T-cell (primary cell): ENCODE measurements at places on chromosomes 3 and 15.

DNA sequence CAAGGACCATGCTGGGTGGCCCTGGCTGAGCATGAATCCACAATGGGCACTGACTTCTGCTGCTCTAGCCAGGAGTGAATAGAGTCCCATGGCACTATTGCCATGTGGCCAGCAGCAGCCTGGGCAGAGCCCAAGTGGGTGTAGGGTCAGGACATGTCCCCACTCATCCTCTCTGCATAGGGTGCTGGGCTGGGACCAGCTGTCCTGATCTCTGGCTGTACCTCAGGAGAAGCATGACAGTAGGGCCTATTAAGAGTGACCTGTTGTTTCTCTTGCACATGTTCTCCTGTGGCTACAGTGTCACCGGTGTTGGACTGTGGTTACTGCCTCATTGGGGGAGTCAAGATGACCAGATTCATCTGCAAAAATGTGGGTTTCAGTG lies 46.9 kb downstream of the DLEC1 start:
- DNase-seq: no peak

GRCh38 chr3:119571688-119572087 lies 7.6 kb upstream of the ADPRH start:
- no peak for DNase-seq

DNA sequence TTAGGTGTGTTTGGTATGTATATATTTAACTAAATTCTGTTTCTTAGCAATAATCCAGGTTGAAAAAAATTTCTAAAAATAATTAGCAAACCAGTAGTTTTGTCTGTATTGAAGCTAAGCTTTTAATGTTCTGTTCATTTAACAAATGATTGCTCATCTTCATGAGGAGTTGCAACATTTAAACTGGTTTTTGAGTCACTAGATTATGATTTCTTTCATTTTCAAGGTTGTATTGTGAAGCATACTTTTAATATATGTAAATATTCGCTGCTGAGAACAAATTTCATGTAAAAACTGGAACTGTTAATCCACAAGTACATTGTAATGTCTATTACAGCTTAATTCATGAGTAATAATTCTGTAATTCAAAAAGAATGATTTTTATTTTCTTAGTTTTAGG lies 192.7 kb downstream of the MBNL1 start:
- DNase-seq: no peak

- DNase-seq: no peak
Measured at GRCh38 chr15:67660446-67660845, 117.9 kb downstream of the MAP2K5 start.

- no peak for DNase-seq
Measured at GRCh38 chr3:32848215-32848614, 30.4 kb downstream of the TRIM71 start.

DNA sequence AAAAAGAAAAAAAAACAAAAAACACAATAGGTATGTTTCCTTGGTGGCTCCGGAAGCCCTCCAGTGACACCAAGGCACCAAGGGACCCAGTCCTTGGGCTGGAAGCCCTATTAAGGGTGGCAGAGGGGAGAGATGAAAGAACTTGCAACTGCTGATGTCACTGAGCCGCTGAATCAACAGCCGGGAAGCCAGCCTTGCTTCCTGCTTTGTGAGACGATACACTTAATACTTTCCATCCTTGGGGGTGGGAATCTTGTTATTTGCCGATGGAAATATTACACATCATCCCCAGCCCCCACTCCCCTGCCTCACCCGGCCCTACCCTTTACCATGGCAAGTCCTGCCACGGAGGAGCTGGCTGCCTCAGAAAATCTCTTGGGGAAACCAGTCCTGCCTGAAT lies 5.6 kb upstream of the ISLR2 start:
- DNase-seq: no peak

- no peak for DNase-seq
Measured at GRCh38 chr3:71235846-71236245, 347.7 kb downstream of the FOXP1 start.

- DNase-seq: no peak
Measured at GRCh38 chr3:155024006-155024638, 56.0 kb upstream of the MME start.

GRCh38 chr3:130850843-130851242 lies 43.0 kb upstream of the ATP2C1 start:
- no peak for DNase-seq

GRCh38 chr3:59540696-59541095 lies 490.9 kb upstream of the CFAP20DC start:
- DNase-seq: no peak

DNA sequence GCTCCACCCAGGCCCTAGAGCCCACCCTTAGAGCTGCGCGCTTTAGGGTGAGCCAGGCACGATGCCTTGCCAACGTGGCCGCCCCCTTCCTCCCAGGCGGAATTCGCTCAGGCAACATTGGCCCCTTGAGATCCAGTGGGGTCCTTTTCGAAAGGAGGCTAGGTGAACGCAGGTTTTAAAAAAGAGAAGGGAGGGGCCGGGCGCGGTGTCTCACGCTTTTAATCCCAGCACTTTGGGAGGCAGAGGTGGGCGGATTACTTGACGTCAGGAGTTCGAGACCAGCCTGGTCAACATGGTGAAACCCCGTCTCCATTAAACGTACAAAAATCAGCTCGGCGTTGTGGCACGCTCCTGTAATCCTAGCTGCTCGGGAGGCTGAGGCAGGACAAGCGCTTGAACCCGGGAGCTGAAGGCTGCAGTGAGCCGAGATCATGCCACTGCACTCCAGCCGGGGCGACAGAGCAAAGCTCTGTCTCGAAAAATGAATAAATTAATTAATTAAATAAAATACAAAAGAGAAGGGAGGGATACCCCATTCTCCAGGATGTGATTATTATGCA lies 984 bp upstream of the RPP25 start:
- no peak for DNase-seq

DNA sequence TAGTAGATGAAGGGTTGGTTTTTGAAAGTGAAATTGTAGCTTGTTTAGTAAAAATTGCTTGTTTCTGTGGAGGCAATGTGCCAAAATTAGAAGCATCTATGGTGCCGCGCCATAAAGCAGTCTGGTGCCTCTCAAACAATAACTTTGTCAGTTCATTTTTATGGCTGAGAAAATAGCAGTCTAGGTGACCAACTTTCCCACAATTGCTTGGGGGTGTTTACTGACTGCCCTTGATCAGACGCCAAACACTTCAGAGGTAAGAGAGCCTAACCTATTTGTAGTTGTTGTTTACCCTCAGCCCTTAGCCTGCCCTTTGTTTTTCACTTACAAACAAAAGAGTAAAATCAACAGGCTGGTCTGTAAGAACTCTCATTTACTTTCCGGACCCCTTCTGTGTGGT lies 174.5 kb downstream of the FNDC3B start:
- no peak for DNase-seq

DNA sequence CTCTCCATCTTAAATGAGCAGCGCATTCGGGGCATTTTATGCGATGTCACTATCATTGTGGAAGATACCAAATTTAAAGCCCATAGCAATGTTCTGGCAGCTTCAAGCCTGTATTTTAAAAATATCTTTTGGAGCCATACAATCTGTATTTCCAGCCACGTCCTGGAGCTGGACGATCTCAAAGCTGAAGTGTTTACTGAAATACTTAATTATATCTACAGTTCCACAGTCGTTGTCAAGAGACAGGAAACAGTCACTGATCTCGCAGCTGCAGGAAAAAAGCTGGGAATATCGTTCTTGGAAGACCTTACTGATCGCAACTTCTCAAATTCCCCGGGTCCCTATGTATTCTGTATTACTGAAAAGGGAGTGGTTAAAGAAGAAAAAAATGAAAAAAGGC lies 44.4 kb upstream of the RASA2 start:
- DNase-seq: no peak

GRCh38 chr15:68578175-68578979 lies 416 bp upstream of the CORO2B start:
- no peak for DNase-seq

- no peak for DNase-seq
Measured at GRCh38 chr15:62807539-62808130, 234.9 kb upstream of the TPM1 start.

DNA sequence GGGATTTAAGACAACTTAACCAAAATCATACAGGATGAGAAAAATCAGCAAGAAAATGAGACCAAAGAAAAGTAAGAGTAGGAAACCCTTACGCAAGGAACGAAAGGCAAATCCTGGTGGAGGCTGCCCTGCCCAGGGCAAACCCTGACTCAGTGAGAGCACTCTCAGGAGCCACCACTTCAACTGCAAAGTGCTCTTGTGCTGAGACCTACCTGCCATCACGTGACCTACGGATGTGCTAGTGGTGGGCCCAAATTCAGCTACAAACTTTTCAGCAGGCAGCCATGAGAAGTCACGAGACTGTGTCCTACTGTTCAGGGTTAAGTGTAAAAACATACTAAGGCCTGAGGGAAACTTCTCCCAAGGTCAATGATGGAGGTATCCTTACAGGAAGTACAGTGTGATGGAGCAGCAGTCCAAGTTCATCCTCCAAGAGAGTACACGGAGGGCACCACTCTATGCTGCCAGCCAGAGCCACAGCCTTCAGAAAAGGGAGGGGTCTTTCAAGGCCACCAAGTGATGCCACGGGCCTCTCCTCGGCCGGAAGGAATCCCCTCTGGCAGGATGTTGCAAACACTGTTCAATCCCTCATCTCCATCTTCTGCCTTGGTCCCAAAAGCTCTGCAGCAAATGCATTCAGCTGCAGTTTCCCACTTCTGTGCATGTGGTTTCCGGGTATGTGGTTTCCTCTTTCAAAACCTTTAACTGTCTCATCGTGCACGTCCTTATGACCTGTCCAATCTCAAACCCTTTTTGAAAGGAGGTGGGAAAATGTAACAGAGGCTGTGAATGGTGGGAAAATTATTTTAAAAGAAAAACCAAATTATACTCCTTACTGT lies 9.5 kb downstream of the CHSY1 start:
- peak; percentile 69 for DNase-seq

- no peak for DNase-seq
Measured at GRCh38 chr3:11015369-11015768, 22.8 kb downstream of the SLC6A1 start.

- DNase-seq: no peak
Measured at GRCh38 chr3:137150825-137151224, 193.0 kb downstream of the IL20RB start.

DNA sequence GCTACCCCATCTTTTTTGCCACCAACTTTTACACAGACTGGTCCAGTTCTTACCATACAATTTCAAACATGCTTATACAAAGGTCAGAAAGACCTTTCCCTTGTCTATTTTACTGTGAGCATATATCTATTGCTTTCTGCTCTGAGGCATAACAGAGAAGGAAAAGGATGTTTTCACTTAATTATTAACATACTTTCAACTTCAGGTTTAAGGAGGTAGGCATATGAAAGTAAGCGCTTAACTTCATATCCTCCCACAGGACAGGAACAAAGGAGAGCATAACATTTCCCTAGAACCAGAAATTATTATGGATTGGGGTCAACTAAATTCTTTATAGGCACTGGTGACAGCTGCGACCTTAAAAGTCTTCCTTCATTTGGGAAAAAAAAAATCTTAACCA lies 1.1 kb downstream of the MYEF2 start:
- DNase-seq: no peak

GRCh38 chr3:136544532-136544931 lies 207.6 kb downstream of the STAG1 start:
- no peak for DNase-seq

DNA sequence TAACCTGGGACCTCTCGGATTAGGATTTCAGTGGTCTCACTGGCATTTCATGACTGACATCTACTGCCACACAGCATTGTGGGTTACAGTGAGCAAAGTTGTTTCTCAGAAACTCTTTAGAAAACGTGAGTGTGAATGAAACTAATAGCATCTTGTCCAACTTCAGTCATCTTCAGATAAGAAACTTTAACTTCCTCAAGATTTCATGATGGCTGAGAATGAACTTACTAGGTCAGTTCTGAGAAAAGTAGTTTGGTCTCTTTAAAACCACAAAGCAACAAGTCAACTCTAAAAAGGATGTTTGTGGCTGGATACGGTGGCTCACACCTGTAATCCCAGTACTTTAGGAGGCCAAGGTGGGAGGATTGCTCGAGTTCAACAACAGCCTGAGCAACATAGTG lies 14.2 kb upstream of the HOMER2 start:
- no peak for DNase-seq

DNA sequence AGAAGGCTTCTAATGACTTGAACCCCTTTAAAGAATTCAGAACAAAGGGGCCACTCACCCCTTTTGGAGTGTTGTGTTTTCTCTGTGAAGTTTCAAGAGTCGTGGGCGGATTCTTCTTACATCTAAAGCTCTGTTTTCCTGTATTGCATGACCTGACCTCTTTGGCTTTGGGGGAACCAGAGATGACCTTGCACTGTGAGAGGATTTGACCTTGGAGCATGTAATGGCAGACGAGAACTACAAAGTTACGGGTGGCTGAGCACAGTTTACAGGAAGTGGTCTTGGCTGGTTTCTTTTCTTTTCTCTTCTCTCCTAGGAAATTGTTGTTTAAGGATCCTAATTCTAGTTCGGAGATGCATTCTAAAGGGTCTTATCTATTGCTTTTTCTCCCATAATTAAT lies 6.2 kb upstream of the BDH1 start:
- no peak for DNase-seq

- no peak for DNase-seq
Measured at GRCh38 chr3:69738315-69738714, 949 bp upstream of the MITF start.

GRCh38 chr15:75921732-75922703 lies 18.3 kb downstream of the FBXO22 start:
- DNase-seq: no peak

DNA sequence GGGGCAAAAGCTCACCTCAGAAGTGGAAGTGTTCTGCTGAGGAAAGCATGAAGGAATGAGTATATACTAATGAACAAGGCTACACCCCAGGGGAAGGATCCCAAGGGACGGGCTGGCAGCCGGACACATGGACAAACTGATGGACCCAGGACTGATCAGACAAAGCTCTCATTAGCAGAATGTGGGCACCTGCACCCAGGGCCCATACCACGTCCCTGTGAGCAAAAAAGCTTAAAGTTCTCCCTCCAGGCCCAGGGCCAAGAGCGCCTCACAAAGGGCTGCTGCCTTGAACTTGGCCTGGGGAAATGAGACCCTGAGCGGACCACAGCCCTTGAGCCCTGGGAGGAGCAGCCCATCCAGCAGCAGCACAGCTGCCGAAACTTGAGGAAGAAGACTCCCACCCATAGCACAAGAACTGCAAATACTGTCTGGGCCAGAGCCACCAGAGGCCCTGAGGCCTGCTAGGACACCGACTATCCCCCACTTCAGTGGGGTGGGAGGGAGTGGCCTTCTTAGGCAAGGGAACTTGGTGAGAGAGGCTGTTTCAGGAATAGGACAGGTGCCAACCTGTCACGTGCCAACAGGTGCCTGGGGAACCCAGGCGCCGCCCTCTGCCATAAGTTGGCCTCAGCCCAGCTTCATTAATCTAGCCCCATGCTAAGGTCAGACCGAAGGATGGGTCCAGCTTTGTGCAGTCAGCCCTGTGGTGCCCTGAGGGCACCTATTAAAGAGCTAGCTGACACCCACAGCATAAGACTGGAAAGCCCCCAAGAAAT lies 2.3 kb upstream of the GMPPB start:
- DNase-seq: no peak

- no peak for DNase-seq
Measured at GRCh38 chr3:106809041-106809440, 568.2 kb upstream of the CCDC54 start.

GRCh38 chr3:57699591-57699990 lies 6.7 kb upstream of the DENND6A start:
- no peak for DNase-seq

- no peak for DNase-seq
Measured at GRCh38 chr3:15063656-15064286, 1.3 kb downstream of the MRPS25 start.
